Activated CD4-positive, alpha-beta T cell treated with anti-CD3 and anti-CD28 coated beads, Interleukin-2, amount 50 U/mL, for 16 hours (primary cell): ENCODE measurements at places on chromosomes 2 and 18.

- no peak for DNase-seq
These were observed 78.4 kb upstream of the ZNF516 start for GRCh38 chr18:76573325-76574025.

GRCh38 chr2:233262562-233262961 is 11.1 kb downstream of the ATG16L1 start:
- DNase-seq, result no peak

DNA sequence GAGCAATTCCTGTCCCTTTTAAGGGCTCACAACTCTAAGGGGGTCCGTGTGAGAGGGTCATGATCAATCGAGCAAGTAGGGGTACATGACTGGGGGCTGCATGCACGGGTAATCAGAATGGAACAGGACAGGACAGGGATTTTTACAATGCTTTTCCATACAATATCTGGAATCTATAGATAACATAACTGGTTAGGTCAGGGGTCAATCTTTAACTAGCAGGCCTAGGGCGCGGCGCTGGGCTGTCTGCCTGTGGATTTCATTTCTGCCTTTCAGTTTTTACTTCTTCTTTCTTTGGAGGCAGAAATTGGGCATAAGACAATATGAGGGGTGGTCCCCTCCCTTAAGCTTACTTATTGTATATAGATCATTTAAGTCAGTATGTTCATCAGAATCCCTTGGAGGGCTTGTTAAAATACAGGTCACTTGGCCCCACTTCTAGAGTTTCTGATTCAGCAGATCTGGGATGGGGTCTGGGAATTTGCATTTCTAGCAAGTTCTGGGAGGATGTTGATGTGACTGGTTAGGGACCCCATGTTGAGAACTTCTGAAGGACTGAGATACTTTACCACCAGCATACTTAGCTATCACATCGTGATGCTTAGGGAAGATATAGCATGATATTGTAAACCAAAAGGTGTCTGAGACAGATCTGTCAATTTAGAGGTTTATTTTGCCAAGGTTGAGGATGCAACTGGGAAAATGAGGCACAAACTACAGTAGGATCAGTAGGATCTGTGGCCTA is 2.8 kb upstream of the INPP4A start:
- DNase-seq, result no peak

DNA sequence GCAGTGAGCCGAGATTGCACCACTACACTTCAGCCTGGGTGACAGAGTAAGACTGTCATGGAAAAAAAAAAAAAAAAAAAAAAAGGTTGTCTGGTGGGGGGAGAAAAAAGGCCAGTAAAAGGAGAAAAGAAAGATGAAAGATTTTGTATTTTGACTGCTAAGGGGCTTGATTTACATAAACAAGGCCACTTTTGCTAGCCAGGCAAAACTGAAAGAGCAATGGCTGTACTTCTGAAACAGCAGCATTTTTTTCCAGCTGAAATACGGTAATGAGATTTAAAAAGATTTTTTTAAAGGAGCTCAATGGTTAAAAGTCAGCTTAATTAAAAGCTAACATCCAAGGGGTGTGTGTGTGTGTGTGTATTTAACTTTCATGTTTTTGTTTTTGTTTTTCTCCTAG is 11.3 kb upstream of the OXER1 start:
- no peak for DNase-seq

- DNase-seq, result no peak
These were observed 113.4 kb upstream of the PDE1A start for GRCh38 chr2:182540252-182540651.

DNA sequence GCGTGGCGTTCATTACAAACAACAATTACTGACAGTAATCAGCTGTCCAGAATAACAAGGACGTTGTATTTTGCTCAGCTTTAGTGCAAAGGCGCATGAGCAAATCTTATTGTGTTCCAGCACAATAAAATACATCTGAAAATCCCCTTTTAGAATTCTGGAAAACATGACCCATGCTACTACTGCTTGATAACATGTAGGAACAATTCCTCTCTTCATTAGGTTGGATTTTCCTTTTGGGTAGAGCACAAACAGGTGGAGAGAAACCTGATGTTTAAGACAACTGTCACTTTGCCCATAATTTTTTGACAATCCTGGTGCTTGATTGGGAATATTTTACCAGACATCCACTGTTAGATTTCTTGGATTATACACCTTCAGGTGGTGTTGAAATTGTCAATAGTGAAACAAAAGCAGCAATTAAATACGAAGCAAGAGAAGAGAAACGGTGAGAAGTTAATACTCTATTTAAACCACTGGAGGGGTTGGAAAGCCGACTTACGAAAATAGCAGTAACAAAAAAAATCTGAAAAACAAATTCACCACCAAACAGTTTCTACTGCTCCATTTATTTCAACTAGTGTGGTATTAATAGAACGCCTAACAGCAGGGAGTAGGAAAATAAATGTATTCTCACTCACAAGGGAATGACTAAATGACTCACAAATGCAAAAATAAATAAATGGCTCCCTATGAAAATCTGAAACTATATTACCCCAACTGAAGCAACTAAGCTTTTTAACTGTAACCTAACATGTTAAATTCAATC is 102.7 kb downstream of the CPO start:
- no peak for DNase-seq

DNA sequence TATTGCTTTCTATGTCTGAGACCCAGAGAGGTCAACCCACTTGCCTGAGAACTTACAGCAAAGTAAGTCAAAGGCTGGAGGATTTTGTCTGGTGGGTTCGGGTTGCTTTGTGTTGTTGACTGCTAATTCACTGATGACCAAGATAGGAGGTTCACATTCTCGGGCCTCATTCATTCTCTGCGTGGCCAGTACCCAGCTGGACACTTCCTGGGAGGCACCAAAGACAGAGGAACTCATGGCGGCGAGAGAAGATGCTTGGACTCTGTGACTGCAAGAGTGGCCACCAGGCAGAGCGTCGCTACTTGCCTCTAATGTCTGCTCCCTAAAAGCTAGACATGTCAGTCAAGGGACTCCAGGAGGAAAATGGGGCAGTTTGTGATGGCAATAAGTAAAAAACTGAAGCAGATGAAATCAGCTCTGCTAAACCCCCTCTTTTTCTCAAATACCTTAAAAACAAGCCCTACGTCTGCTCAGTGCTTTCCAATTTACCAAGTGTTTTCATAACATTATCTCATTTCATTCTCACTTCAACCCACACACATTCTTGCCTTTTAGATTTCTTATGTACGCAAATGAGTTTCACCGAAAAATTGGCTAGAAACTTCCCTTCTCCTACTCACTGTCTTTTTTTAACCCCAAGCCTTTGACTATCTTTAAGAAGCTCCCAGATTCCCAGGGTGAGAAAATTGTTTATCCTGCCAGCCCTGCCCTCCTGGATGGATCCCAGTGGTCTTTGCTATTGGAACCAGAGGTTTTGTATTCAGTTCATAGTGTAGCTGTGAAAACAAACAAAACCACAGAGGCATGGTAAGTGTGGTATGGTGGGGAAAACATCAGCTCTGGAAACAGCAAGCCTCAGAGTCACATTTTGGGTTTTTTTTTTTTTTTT is 4.9 kb upstream of the LBH start:
- peak; percentile 51 for DNase-seq

- DNase-seq, result no peak
These were observed 43.1 kb downstream of the HPCAL1 start for GRCh38 chr2:10345813-10346212.

- DNase-seq, result no peak
These were observed 415.4 kb upstream of the RGPD4 start for GRCh38 chr2:107411267-107411666.

GRCh38 chr2:43837033-43837432 is 1.6 kb downstream of the ABCG5 start:
- no peak for DNase-seq

DNA sequence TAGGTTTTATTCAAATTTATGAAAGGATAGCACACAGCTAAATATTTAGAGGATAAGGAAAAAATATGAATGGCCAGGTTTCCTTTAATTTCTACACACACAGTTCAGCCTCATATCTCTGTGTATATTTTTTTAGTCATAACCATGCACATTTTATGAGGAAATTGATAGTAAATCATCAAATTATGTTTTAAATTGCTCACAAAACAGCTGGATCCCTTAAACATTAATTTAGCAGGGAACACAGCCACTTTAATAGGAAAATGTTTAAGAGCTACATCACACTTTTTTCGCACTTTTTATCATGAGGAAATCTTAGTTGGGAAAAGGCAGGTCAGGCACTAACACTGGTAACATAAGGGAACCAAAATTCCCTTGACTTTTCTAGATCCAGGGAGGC is 65.4 kb downstream of the PDE1A start:
- no peak for DNase-seq

- no peak for DNase-seq
These were observed 456.0 kb upstream of the DCC start for GRCh38 chr18:51884039-51884438.

DNA sequence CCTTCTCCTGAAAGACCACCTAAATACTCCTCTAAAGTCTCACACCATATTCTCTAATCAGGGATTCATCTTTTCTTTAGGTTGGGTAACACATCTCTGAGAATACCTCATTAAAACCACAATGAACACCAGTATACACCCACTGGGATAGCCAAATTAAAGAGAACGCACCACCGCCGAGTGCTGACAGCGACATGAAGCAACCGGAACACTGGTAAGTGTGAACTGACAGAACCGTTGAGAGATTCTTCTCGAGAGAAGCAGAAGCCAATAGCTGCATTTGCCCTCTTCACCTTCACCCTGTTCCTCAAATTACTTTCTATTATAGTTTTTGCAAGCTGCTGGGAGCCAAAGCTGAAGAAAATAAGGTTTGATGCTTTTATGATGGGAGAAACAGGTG is 318.5 kb downstream of the FBXO15 start:
- no peak for DNase-seq

- DNase-seq, result no peak
These were observed 668.2 kb upstream of the HS6ST1 start for GRCh38 chr2:128986867-128987268.

DNA sequence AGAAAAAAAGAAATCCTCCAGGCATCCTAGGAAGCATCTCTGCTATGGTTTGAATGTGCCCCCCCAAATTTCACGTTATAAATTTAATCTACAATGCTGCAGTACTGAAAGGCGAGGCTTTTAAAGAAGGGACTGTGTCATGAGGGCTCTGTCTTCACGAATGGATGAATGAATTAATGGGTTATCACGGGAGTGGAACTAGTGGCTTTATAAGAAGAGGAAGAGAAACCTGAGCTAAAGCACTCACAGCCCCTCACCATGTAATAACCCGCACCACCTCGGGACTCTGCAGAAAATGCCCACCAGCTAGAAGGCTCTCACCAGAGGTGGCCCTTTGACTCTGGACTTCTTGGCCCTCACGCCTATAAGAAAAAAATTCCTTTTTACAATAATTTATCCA is 27.6 kb downstream of the RNU4ATAC start:
- no peak for DNase-seq

- no peak for DNase-seq
These were observed 46.2 kb downstream of the TRIB2 start for GRCh38 chr2:12762976-12763375.

- no peak for DNase-seq
These were observed 23.7 kb downstream of the INPP1 start for GRCh38 chr2:190367091-190367490.

DNA sequence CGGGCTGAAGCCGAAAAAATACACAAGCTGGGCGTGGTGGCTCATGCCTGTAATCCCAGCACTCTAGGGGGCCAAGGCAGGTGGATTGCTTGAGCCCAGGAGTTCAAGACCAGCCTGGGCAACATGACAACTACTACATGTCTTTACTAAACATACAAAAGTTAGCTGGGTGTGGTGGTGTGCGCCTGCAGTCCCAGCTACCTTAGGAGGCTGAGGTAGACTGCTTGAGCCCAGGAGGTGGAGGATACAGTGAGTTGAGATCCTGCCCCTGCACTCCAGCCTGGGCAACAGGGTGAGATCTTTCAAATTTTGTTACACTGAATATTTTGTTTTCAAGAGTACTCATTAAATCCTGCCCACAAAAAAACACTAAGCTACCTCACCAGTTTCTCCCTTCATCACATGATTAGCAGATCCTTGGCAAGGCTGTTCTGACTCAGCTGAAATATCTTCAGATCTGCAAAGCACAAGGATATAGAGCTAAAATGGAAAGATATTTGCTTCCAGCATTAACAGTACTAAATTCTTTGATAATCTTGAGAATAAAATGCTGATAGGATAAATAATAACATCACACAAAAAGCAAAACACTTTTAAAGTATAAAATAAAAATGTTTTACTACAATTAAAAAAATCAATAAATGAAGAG is 28.2 kb upstream of the MCM6 start:
- DNase-seq, result peak; percentile 8

DNA sequence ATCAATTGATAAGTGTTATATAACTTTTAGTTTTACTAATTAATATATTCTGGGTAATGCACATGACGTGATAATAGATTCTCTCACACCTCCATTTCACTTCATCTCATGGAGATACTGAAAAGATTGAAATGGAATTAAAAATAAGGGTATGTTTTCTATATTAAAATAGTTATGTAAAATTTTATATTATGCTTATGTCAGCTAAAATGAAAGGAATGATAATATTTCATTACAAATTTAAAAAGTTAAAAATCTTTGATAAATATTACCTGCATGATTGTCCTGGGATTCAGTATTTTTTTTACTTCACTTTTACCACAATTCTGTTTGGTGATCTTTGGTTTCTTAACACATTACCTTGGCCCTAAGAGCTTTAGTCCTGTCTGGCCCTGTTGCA is 823.8 kb upstream of the NRXN1 start:
- DNase-seq, result no peak

DNA sequence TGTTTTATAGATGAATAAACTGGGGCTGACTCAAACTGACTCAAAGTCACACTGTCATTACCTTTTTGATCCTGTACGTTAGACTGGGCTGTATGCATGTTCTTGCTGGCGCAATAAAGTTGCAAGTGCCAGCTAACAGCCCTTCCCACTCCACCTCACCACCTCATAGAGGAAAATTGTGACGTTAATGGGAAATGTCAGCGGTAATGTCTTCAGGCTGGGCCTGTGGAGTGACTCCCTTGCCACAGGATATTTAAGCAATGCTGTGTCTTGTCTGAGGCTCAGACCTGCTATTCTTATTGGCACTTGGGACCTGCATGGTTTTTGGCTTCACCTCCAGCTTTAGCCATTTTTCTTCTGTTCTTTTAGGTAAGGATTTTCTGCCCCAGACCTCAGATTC is 25.2 kb upstream of the CASP10 start:
- no peak for DNase-seq

DNA sequence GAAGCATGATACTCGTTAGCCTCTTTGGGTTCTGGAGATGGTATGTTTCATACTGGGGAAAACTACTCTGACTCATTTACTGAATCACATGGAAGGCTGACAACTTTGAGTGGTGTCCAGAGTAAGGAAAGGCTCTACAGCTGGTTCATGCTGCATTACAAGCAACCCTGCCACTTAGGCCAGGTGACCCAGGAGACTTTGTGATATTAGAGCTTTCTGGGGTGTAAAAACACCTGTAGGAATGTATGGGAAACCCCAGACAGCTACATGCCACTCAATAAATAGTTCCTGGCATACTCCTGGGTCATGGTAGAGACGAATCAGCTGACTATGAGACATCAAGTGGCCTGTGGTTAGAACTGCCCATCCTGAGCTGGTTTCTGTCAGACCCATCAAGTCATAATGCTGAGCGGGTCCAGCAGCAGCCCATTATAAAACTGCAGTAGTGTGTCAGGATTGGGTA is 21.3 kb upstream of the TCF7L1 start:
- DNase-seq, result no peak
